NCI-H2171 (cell line): ENCODE measurements at places on chromosomes 16 and 17.

DNA sequence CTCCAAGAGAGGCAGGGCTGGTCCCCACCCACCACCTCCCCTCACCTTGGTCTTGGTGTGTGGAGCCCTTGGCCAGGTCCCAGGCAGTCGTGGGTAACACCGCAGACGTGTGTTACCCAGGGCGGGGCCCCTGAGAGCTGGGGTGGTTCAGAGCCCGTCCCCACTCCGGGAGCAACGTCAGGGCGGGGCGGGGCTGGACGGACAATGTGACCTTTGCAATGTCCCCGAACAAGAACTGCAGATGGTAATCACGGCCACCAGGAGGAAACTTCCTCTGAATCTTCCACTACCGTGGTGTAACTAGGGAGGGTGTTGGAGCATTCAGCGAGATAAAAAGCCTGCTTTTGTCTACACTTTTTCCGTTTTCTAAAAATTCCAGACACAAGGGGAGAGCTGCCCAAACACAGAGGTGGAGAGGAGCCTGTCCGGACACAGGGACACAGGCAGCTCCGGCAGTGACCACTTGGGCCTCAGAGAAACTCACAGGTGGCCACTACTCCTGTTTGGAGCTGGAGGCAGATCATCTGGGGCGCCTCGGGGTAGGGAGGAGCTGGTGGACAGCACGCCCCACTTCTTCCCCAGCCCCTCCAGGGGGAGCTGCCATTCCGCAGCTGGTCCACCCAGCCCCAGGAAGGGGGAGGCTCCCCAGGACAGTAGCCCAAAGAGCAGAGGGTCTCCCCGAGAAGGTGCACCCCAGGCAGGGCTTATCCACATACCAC is 14.2 kb upstream of the SLC38A10 start:
- DNase-seq, result no peak

DNA sequence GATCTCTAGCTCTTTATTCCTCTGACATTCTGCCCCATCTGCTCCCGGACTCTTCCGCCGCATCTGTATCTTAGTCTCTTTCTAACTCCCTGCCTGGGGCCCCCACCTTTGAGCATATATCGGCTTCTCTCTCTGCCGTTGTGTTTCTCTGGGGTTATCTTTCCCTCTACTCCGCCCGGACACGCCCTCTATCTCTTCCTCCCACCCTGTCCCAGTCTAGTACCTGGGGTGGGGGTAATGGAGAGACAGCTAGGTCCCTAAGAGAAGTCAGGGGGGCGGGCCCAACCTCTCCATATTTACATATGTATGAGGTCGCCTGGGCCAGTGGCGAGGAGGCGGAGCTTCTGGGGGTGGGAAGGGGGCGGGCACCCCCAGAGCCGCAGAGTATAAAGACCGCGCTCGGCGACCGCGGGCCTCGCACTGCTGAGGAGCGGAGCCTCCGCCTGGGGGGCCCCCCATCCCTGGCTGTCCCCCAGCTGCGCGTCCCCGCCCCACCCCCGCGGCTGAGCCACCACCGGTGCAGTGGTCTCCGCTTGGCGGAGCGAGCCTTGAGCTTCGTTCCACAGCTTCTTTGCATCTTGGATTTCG is at the start of gene ATP1B2:
ATP1B2 (plus strand) TSS at position 418 of the 588 bp plus-strand sequence. CDS start 593 bp downstream, outside the sequence.
- peak; percentile 87 for DNase-seq

DNA sequence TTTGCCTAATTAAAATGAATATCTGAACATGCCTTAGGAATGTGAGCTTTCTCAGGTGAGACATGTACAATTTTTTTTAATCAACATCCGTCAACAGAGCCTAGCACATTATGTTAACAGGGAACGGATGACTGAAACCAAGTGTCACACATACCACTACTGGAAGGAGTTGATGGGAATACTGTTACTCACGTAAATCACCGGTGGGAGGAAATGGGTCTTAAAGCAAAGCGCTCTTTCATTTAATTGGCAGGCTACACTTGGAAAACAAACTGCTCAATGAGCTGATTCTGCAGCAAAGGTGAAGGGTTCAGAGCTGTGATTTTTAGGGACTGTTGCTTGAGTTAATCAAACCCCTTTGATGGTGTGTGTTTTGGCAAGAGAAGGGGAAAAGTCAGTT is 4.8 kb downstream of the CPPED1 start:
- DNase-seq, result no peak

DNA sequence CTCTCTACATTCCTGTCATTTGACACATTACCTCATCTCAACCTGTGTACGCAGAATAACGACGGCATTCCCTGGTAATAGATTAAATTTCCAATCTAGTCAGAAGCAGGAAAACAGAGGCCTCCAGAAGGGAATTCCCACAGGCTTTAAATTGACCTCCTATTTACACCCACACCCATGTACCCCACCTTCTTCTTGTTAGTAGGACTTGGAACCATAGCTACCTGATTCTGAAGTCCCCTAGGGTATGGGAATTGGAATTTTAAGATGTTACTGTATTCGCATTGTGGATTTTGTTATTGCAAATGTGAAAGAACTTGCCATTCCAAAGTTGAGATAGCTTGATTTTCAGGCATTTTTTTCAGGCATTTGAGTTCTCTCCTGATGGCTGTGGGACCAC is 377.5 kb upstream of the DYNLRB2 start:
- DNase-seq, result no peak

DNA sequence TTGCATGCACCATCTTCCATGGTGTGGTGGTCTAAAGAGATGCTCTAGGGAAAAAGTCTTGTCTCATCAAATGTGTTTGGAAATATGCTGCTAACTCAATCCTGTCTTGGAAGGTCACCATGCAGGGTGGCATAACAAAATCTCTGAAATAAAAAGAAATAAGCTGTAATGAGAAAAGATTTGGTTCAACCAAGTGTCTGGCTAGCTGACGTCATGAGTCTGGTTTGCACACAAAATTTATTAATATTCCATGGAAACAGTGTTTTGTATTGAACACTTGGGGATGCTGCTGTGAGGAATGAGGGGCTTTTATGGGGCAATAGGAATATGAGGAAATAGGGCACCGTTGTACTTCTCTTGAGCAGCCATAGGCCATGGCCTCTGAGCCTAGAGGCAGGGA is 575.7 kb upstream of the CDH5 start:
- no peak for DNase-seq

DNA sequence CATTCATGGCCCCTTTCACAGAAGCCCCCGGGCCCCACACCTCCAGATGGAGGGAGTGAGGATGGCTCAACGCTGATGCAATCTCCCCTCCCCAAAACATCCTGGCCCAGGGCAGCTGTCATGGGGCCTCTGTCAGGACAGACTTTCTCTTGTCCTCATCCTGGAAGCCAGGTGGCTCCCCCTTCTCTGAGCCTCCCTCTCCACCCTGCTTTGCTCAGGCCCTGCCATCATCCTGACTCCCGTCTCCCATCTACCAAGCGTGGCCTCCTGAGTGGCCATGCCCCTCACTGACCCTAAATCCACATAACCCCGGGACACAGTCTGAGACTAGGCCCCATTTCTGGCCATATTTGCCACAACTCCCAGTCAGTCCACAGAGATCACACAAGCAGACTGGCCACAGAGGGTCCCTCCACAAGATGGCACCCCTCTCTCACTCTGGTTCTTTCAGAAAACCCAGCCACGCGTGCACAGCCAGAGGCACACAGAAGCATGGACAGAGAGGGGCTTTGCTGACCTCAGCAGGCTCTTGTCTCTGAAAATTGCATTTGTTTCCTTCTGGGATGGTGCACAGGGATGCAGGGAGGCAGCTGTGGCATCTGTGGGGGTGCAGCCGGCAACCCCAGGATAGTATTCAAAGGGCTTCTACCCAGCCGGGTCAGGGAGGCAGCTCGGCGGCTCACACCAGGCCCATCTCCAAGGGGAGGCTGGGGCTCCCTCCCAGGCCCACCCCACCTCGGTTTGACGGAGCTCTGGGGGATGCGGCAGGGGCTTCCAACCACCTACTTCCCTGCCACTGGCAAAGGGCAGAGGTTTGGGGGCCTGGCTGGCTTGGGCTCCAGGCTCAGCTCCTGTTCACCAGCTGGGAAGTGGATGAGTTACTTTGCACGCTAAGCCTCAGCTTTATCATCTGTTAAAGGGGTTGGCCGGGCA is 16.9 kb downstream of the DOC2B start:
- DNase-seq, result no peak

- no peak for DNase-seq
These were observed 1.7 kb downstream of the TNFRSF13B start for GRCh38 chr17:16969931-16970906.

- DNase-seq, result no peak
These were observed at the start of gene TMEM95 for GRCh38 chr17:7355053-7355452. Gene TMEM95 (plus strand): TSS chr17:7355156. CDS start chr17:7355205, 49 bp downstream.

- no peak for DNase-seq
These were observed 29.9 kb upstream of the ENDOV start for GRCh38 chr17:80385046-80385445.

DNA sequence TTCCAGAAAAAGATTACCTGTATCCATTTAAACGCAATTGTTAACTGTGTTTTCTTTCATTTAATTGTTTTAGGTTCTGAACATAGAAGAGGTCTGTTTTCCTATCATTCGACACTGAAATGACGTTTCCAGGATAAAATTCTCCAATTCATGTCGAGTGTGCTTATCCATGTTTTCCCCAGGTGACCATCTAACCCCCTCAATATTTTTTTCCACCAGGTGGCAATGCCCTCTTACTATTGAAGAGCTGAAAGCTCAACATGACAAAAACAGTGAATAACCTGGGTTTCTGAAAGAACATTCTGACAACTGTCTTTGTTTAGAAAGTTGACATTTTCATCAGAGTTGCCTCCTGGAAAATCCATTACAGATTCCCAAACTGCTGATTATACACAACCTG is 948.7 kb downstream of the KCNJ2 start:
- peak; percentile 25 for DNase-seq

GRCh38 chr16:85314512-85314971 is 202.3 kb upstream of the CIBAR2 start:
- DNase-seq, result peak; percentile 66

DNA sequence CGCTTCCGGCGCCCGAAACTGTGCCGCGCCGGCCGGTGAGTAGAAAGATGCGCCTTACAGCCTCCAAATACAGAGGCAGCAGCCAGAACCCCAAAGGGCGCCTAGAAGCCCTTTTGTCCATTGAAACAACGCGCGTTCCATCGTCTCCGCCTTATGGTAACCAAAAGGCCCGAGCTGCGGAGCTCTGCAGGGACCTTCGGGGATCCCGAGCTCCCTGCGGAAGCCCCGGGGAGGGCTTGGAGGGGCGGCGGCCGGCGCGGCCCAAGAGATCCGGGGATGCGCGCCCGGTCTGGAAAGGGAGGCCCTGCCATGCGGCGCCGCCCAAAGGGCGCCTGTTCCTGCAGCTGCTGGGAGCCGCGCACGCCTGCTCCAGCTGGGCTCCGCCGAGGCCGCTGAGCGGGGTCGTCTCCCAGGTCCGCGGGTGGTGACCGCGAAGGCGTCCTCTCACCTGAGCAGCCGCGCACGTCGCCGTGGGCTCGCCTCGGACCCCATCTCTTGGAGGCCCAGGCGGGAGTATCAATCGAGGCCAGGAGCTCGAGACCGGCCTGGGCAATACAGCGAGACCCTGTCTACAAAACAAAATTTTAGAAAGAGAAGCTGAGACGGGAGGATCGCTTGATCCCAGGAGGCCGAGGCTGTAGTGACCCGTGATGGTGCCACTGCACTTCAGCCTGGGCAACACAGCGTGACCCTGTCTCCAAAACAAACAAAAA is 742 bp upstream of the FBXO31 start:
- peak; percentile 87 for DNase-seq

- no peak for DNase-seq
These were observed at the start of gene CTF1 for GRCh38 chr16:30896261-30896888. Gene CTF1 (plus strand): TSS chr16:30896614. CDS start chr16:30896644, 30 bp downstream.

GRCh38 chr16:70600730-70601129 is 45.6 kb upstream of the IL34 start:
- no peak for DNase-seq

DNA sequence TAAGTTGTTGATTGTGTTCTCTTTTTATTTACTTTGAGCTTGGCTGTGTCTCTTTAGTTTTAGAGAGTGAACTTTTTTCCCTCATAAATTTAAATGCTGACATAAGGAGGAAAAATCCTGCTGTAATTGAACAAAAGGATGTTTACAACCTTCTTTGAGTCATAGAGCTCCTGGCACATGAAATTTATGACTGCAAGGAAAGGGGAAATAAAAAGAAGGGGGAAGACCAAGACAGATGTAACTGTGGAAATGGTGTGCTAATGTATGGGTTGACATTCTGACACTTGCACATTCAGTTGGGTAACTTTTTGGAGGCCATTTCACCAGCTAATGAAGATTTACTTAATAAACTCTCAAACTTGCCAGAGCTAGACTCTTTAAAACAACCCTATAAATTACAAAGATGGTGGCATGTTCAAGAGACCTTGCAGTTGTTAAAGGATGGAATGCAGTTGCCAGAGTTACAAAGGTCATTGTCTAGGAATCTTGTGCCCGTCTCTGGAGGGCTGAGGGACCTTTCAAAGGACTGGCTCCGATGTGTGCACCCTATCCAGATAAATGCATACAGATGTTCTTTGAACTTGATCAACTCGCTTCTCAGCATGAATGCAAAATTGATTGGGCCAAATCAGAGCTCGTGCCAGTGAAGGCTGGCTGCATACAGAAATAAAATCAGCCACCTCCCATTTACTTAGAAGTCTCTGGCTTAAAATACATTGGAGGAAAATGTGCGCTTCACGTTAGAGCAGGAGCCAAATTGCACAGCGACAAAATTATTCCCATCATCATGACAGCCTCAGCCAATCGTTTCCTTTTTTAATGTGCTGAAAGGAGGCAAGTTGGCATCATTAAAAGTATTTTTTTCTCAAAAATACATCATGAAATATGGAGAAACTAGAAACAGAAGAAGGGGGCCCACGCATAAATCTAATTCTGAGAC is 289.0 kb upstream of the XYLT1 start:
- no peak for DNase-seq

GRCh38 chr17:69723741-69724140 is 309.2 kb downstream of the MAP2K6 start:
- DNase-seq, result no peak
